Stomach (tissue), 19 donors: ENCODE measurements at places on chromosomes 7 and 10. TPM values are rescaled to one million over a fixed set of nuclear protein-coding genes. Genes with fewer than 3 reads are reported as not detected.

DNA sequence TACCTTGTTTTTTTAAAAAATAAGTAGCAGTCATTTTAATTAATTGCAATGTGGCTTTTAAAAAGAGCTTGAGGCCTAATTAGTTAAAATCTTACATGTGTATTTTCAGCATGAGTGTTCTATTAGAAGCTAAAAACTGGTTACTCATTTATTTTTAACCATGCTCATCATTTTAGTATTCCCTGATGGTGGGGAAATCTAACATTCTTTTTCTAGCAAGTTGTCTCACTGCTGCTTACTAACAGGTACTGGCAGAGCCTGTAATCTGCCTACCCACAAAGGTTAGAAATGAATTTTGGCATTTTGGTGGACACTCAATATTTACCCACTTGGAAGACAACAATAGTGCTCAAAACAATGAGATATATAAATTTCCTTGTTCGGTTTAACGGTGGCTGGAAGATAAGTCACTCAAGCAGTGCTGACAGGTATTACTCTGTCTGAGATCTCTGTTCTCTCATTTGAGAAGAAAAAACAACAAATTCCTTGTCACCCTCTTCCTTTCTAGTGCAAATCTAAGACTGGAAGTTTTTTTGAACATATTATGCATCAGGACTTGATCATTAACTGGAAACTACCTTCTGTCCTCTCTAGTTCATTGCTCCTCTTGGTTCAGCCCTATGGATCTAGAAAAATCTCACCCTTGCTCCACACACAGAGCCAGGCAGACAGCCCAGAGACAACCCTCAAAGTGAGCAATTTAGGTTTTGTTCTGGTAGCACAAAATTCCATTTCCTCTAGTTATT, 83.3 kb downstream of the VWDE start:
- H3K27me3 ChIP-seq = no peaks in the 10 kb centered on the region
- no peak for DNase-seq
- H3K4me1 ChIP-seq = no peaks in the 10 kb centered on the region
- no peaks in the 10 kb centered on the region for H3K36me3 ChIP-seq
- H3K27ac ChIP-seq = no peak overlapping the region

GRCh38 chr7:117193564-117193963, 129.3 kb downstream of the WNT2 start:
- H3K4me3 ChIP-seq = no peak overlapping the region
- no peaks in the 10 kb centered on the region for H3K27me3 ChIP-seq
- H3K36me3 ChIP-seq = peaks cover 40% of the 10 kb centered on the region
- no peak overlapping the region for H3K27ac ChIP-seq

GRCh38 chr10:76357726-76358415, 926.4 kb downstream of the LRMDA start:
- H3K4me1 ChIP-seq = no peaks in the 10 kb centered on the region
- no peaks in the 10 kb centered on the region for H3K27me3 ChIP-seq
- DNase-seq = no peak
- no peak overlapping the region for H3K27ac ChIP-seq

ZNF727 gene
- total RNA-seq = not detected
